ENCODE measurements at places on chromosomes 5 and 9.

- DNase-seq = peak; percentile 46
Observed at GRCh38 chr9:134329886-134330285, 3.6 kb downstream of the RXRA start.

GRCh38 chr9:137785704-137786161 lies 91.8 kb upstream of the CACNA1B start:
- DNase-seq = no peak

DNA sequence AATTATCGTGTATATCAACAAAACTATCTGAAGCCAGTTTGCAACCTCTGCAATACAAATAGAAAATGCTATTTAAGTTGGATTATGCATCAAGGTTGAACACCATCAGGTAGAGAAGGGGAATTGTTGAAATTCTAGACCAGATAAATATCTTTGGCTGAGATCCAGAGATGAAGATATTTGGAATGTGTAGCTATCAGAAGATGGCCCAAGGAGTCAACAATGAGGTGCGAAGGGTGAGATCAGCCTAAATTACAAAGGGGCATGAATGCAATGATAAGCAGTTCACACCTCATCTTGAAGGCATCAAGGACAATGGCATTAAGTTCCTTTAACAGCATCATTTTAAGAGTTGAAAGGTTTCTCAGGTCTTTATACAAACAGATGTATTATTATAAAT lies 572.1 kb upstream of the DMAC1 start:
- DNase-seq = no peak

DNA sequence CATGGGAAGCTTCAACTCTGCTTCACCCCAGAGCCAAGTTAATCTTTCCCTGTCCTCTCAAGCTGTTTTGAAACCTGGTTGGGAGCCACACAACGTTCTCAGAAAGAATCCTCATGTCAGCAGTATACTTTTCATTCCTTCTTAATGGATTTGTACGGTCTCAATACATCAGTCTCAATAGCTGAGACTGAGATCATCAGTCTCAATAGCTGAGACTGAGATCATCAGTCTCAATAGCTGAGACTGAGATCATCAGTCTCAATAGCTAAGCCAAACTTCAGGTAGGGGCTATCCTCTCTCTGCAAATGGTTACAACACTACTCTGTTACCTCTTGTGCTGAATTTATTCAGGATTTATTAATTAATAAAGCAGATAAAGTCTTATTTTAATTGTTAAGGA lies 1317.4 kb upstream of the CDH9 start:
- DNase-seq = no peak

DNA sequence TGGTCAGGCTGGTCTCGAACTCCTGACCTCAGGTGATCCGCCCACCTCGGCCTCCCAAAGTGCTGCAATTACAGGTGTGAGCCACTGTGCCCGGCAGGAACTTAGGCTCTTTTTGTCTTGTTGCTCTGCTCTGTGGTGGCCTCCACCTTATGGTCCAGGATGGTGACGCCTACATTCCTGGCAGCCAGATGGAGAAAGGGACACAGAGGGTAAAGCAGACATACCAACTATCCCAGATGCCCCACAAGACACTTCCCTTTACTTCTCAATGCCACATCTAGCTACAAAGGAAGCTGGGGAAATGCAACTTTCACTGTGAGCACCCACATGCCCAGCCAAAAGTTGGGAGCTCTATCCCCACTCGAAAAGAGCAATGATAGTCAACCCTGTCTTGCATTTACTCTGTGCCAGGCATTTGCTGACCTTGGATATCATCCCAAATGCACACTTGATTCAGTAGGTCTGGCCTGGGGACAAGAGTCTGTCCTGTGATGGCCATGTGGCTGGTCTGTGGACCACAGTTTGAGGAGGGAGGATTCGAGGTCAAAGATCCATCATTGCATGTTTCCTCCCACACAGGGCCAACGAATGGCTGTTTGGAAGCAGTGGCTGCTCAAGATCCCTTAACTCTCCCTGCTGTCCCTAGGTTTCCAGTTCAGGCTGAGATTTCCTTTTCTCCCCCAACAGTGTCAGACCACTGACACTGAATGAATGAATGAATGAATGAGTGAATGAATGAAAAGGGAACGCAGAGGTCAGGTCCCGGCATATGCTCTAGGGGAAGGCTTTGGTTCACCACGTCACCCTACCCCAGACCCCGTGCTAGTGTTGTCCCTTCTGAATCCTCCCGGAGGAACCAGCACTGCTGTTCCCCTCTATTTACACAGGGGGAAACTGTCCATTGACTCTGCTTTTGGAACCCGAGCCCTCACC lies 1.4 kb upstream of the ERGIC1 start:
- DNase-seq = peak; percentile 68

- peak; percentile 34 for DNase-seq
Observed at GRCh38 chr5:126519637-126520592, 75.1 kb downstream of the ALDH7A1 start.

DNA sequence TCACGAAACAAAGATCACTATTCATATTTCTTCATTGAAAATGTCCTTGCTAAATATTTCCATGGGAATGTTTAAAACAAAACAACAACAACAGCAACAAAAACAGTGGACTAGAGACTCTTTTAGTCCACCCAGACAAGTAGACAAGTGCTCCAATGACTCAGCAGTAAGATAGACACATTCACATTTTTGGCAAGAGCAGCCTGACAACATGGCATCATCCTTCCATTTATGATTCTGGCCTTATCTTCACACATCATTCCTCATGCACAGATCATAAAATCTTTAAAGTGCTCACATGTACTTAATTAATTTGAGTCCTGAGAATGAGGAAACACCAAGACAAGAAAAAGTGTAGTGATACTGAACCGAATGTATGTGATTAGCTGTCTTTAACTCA lies 132.6 kb upstream of the PDE4D start:
- DNase-seq = no peak

DNA sequence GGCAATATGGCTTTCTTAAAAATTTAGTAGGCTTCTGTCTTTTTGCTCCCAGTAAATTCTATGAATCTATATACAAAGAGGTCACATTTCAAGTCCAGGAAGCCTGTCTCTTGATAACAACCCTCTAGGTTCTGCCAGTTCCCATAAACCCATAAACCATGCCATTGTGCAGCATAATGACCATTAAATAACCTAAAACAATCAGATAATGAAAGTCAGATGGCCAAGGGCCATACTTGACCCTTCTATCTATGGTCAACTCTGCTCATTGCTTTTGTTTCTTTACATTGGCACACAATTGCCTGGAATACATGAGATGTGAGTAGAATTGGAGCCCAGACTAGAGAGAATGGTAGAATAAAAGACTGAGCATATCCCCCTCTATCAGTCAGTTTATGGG lies 305.4 kb upstream of the KIF2A start:
- no peak for DNase-seq

GRCh38 chr9:123645126-123645525 lies 284.8 kb downstream of the DENND1A start:
- DNase-seq = no peak

Measured in suppressor macrophage (primary cell).